Left lung (tissue), 14 donors: ENCODE measurements at places on chromosomes 2 and 18.

DNA sequence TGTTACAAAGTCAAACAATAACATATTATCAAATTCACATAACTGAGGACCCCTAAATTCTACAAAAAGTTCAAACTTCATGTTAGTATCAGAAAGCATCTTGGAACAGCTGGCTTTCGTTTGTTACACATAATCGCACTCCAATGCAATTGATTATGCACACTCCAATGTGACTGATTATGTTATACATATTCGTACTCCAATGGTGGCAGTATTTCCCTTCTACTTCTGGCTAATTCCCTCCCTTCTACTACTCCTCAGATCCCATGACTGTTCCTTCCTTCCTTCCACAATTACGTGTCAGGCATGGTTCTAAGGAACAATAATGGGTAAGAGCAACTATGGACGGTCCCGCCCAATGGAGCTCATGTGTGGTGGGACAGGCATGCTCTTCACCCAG lies 137.1 kb upstream of the CCDC150 start:
- no peaks in the 10 kb centered on the region for H3K36me3 ChIP-seq
- no peak for DNase-seq
- no peak overlapping the region for H3K27ac ChIP-seq
- H3K27me3 ChIP-seq, result no peaks in the 10 kb centered on the region

DNA sequence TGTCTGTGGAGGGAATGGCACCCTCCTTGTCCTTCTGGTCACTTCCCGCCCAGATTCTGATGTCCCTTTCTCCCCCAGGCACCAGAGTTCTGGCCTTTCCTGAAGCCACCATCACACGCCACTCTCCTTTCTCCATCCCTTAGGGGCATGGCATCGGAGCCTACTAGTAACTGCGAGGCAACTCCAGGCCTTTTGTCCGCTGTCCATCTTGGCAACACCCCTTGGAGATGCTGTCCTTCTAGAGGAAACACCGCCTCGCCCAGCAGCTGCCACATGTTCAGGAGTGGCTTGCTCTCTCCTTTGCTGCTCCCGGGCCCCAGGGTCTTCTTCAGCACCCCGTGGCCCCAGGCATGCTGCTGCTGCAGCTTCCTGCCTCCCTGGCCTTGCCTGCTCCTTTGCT lies 267.0 kb downstream of the SRBD1 start:
- H3K27ac ChIP-seq, result no peak overlapping the region
- H3K27me3 ChIP-seq, result no peaks in the 10 kb centered on the region
- DNase-seq, result no peak
- no peak overlapping the region for H3K4me3 ChIP-seq
- H3K4me1 ChIP-seq, result no peaks in the 10 kb centered on the region

DNA sequence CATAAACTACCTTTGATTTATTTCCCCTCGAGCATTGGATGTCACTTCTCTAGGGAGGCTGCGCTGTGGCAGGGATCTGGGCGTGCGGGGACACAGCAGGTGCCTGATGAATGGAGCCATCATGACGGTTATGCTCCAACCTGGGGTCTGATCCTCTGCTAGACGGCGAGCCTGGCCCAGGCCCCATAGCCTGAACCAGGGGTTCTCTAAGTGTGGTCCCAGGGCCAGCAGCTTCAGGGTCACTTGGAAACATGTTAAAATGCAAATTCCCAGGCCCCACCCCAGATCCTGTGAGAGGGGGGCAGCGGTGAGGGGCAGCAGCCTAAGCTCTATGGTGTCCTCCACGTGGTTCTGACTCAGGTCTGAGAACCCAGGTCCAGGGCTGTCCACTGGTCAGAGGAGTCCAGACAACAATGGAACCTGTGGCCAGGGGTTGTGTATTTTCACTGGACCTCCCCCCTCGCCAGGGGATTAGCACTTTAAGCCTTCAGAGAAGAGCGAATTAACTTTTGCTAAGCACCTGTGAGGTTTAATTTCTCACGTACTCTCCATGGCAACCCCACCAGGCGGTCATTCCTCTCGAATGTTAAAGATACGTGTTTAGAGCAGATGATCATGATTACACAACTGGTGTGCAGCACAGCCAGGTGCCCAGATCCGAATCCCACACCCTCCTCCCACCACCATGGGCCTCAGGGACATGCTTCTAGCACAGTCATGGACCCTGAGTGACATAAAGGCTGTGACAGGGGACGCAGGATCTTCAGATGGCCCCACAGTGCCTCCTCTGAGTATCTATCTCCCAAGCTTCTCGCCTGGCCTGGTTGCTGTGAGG lies 1.6 kb upstream of the ARHGEF4 start:
- no peak overlapping the region for H3K27ac ChIP-seq
- DNase-seq, result no peak
- no peaks in the 10 kb centered on the region for H3K4me1 ChIP-seq
- no peak overlapping the region for H3K4me3 ChIP-seq
- no peaks in the 10 kb centered on the region for H3K36me3 ChIP-seq

DNA sequence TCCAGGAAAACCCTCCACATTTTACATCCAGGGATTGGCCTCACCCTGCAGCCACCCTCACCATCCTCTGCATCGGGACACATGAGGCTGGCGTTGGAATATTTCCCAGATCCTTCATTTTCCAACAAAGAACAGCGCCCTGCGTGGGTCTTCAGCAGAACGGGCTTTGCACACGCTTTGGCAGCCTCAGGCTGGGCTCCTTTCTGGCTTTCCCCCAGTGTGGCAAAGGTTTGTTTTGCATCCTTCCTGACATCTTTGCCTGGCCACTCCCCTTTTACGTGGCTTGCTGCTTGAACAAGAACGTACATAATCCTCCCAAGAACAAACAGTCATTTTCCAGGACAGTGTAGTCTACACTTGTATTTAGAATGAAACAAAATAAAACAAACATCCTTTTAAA lies 25.6 kb upstream of the GREB1 start:
- no peaks in the 10 kb centered on the region for H3K4me1 ChIP-seq
- no peaks in the 10 kb centered on the region for H3K27me3 ChIP-seq
- H3K36me3 ChIP-seq, result no peaks in the 10 kb centered on the region
- no peak for DNase-seq
- H3K4me3 ChIP-seq, result no peak overlapping the region
- no peak overlapping the region for H3K27ac ChIP-seq
